ENCODE measurements at places on chromosomes 6 and 20.

- peak; percentile 36 for DNase-seq
Observed at GRCh38 chr6:44478158-44478557, 90.7 kb downstream of the CDC5L start.

DNA sequence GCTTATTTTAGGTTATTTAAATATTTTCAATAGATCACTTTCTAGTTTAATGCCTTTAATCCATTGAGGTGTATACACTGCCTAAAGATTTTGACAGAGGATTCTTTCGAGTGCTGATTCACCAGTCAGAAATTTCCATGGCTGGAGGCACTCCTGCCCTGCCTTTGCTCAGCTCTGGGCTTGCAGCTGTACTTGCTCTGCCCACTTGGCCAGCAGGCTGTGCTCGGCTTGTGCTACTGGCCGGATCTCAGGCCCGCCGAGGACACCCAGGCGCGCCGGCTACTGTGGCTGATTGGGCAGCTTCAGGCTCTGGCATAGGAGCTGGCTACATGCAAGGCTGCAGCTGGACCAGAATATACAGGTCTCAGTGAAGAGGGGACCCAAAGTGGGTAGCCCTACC, 675.1 kb upstream of the MMS22L start:
- no peak for DNase-seq

DNA sequence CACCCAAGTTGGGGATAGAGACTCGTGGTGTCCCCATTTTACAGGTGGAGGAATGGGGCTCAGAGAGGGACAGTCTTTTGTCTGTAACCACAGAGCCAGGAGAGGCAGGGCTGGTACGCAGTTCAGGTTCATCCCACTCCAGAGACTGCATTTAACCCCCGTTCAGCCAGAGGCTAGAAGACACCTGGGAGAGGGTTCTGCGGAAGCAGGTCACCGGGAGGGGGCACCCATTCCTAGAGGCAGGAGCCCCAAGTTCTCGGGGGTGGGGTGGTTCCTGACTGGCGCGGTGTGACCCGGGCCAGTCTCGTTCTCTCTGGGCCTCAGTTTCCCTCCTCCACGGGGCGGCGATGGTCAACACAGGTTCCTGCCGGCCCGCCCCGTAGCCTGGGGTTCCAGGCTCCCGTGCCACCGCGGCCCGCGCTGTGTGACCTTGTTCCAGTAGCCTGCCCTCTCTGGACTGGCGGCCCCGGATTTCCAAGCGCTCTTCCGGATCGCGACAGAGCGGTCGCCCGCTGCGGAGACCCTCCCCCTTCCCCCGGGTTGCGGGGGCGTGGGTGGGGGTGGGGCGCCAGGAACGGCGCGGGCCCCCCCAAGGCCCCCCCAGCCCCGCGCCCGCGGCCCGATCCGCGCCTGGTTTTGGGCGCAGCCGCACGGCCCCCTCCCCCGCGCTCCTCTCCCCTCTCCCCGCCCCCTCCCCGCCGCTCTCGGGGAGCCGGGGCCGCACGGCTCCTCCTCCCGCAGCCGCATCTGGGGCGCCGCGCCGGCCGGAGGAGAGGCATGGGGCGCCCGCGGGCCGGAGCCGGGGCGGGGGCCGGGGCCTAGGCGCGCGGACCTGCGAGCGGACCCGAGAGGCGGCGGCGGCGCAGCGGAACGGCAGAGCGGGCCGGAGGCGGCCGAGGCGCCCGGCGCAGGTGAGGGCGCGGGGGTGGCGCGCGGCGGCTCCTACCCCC, at the start of gene DLGAP4:
Gene DLGAP4 (plus strand): TSS at position 738 of the 950 bp plus-strand sequence. CDS start 125,379 bp downstream, outside the sequence.
- DNase-seq, result peak; percentile 21

GRCh38 chr6:28208111-28208659, 16.9 kb upstream of the ZSCAN9 start:
- no peak for DNase-seq

DNA sequence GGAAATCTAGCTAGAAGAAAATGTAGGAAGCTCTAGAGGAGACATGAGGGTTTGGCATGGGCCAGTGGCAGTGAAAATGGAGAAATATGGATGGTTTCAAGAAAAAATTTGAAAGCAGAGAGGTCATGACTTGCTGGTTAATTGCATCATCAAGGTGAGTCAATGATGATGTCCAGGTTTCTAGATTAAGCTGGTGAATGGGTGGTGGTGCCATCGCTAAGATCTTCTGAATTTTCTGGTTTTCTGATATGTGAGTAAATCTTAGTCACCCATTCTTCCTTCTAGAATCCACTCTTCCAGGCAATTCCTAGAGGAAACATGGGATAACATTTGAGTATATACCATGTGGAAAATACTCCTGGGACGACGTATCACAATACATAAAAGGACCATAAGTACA, 25.0 kb downstream of the SH3BGRL2 start:
- no peak for DNase-seq

- DNase-seq, result peak; percentile 63
Observed at GRCh38 chr6:53989504-53989903, 121.7 kb upstream of the MLIP start.
